ENCODE measurements at places on chromosomes 2 and 18.

GRCh38 chr2:241775223-241776177 is 1.1 kb upstream of the GAL3ST2 start:
- no peak for DNase-seq

DNA sequence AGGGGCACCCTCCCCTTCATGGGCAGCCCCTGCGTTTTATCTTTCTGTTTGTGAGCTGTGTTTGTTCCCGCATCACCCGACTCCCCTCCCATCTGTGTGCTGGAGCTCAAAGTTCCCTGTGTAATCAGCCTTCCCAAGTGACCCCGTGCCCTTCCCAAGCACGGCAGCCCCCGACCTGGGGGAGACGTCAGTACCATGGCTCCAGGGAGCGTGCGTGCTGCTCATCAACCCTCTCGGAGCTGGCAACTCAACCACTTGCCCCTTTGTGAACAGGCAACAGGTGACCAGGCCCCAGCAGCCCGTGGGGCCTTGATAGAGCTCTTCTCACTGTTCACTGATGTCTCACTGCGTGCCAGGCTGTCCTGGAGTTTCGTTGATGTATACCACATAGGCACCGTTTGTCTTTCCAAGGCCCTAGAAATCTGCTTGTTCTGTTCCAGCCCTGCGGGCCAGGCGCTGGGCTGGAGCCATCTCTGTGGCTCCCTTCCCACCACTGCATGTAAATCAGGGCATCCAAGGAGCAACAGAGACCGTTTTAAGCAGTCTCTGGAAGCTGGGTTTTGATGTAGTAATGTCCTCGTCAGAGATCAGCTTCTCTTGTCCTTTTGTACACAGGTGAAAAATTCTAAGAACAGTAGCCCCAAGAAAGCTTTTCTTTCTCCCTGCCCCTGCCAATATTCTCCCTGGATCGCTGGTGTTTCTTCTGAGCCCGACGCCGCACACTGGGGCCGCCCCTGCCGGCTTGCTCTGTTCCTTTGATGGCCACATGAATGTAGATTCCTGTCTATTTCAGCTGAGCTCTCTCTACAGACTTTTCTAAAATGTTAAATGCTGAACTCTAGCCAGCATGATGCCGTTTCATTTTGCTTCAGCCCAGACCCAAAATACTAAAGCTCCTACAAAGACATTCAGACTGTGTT is 107.0 kb upstream of the PTPRM start:
- DNase-seq = no peak

DNA sequence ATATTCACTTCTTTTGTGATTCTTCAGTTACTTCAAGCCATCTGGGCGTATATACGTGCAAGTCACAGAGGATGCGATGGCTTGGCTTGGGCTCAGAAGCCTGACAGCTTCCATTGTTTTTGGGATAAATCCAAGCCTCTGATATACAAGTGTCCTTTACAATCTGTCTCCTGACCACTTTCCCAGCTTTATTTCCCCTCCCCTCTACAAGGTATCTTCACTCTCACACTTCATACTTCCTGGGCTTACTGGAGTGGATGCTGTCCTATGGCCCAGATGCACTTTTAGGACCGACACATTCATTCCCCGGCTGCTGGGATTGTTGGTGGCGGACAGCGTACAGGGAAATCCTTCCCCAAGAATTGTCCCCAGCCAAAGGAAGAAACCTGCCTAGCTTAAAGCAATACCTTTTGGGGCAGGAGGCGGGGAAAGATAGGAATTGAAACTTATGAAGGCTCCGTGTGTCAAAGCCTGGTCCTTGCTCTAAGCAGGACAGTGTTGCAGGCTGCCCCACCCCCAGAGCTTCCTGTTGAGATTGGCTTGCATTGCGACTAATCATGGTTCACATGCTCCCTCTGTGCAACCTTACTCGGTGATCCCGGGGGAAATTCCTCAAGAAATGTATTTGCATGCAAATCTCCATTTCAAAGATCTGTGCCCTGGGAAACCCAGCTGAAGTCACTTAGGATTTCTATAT is 802.9 kb upstream of the ID2 start:
- no peak for DNase-seq

DNA sequence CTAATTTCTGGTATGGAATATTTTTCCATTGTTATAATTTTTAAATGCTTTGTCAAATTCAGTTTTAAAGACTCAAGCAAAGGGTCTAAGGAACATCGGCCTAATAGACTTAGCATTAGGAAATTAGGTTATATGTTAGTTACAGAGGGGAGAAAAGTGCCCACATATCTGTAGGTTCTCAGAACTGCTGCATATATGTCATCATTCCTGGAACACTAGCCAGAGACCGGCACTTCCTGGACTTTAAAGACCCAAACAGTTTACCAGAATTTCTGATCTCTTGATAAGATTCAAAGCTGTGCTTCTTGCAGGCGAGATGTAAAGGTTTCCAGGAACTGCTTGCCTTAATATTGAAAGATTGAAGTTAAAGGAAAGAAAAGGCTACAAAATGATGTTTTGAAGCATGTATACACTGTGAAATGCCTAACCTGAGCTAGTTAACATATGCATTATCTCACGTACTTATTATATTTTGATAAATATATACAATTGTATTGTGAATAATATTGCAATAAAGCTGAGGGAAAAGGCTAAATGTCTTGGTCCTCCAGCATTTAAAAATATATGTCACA is 993.6 kb downstream of the LRP1B start:
- DNase-seq = no peak

DNA sequence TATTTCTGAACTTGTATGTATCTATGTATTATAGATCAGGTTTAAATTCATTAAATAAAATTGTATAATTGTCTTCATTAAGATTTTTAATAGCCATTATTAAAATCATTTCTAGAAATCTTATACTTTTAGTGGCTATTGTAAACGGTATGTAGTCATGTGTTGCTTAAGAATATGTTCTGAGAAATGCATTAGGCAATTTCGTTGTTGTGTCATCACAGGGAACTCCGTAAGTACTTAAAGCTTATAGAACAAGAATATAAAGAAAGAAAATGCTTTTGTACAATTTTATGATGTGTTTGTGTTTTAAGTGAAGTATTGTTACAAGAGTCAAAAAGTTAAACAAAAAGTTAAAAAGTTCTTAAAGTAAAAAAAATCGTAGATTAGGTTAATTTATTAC is 765.8 kb downstream of the METTL4 start:
- no peak for DNase-seq

- no peak for DNase-seq
These were observed 31.7 kb upstream of the DNMT3A start for GRCh38 chr2:25373269-25373981.

DNA sequence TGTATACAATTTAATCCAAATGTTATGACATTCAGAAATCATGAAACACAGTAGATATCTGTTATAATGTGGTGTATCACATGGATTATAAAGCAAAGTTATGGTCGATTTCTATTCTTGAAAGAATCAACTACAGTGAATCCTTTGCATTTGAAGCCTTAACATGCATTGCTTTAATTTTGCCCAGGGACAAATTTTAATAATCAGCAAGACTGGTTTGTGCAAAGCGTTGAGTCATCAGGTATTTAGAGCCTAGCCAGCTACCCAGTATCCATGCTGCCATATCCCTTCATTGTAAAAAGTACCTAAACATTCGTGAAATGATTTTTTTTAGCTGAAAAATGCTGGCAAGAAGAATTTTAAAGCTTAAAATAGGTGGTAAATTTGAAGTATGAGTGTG is 8.9 kb upstream of the SPDYA start:
- no peak for DNase-seq

GRCh38 chr2:58473165-58473564 is 232.0 kb upstream of the FANCL start:
- DNase-seq = no peak

DNA sequence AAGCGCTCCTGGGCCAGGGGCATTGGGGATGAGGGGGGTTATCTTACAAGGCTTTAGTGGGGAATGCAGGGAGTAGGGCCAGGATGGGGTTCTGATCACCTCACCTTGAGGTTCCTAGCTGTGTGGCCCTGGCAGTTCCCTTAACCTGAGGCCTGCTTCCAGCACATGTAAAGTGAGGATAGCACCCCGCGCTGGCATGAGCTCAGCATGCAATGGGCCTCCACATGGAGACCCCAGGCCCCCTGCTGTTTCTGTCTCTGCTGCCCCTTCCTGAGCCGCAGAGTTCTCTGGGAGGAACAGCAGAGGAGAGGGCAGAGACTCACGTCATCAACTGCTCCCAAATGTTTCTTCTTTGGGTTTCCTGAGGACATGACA is 8.6 kb upstream of the TEX51 start:
- DNase-seq = no peak

DNA sequence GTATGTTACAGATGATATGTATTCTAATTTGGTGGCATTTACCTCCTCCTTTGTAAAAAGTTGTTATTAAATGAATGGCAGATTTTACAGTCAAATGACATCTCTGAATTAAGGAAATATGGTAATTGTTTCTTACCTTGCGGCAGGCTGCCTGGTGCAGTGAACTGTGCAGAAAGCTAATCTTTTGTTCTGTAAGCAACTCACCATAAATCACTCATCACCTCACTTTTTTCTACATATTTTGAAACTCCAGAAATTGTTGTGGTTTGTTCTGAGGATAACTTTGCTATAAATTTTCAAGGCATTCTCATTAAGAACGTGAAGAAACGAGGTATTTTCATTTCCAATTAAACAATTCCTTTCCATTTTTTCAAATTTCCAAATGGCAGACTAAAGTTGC is 52.7 kb downstream of the ST6GAL2 start:
- DNase-seq = no peak

GRCh38 chr18:24989760-24990593 is 362.0 kb downstream of the ZNF521 start:
- DNase-seq = no peak

DNA sequence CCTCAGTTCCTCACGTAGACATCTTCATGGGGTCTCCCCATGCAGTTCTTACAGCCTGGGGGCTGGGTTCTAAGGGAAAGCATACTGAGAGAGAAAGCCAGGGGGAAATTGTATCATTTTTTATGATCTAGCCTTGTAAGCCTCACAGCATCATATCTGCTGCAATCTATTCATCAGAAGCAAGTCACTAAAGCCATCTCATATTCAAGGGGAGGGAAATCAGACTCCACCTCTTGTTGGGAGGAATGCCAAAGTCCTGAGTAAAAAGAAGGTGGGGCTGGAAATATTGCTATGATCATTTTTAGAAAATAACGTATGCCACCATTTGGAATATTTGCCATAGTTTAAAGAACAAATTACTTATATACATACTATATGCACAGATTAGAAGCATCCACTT is 304.6 kb downstream of the TXNL1 start:
- no peak for DNase-seq

GRCh38 chr18:43876748-43877147 is 599.5 kb upstream of the SYT4 start:
- DNase-seq = no peak

GRCh38 chr2:60319031-60319547 is 234.4 kb downstream of the BCL11A start:
- no peak for DNase-seq

DNA sequence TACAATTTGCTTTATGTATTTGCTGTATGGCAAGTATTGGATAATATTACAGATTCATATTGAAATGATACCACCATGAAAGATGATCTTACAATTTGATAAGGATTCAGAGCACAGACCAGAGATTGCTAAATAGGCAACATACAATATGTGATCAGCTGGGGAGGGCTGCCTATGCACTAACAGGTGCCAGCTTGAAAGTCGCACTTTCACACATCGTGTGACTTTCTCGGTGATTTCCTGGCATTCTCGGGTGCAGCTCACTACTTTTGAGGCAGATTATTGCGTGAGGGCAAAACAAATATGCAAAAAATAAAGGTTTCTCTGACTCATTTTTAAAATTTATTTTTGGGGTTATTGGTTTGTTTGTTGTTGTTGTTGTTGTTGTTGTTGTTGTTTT is 36.0 kb downstream of the RBMS1 start:
- no peak for DNase-seq

- no peak for DNase-seq
These were observed 197.3 kb downstream of the ANKRD30B start for GRCh38 chr18:14945286-14945685.

- DNase-seq = peak; percentile 87
These were observed 88.1 kb downstream of the EPB41L3 start for GRCh38 chr18:5455674-5456073.

DNA sequence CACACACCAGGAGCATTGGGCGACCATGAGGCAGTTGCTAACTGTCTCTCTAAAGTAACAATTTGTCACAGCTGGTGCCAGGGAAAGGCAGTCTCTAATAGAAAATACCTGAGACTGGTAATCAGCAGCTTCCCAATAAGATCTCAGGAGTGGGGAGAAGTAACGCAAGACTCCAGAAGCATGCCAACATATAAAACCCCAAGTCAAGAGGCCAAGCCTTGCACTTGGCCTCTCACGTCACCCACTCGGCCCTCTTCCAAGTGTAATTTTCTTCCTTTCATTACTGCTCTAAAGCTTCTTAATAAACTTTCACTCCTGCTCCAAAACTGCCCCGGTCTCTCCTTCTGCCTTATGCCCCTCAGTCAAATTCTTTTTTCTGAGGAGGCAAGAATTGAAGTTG is 455.6 kb upstream of the ACVR2A start:
- DNase-seq = no peak

GRCh38 chr18:64233851-64234250 is 85.0 kb upstream of the LINC00305 start:
- no peak for DNase-seq

GRCh38 chr2:73985308-73986084 is 786 bp downstream of the TET3 start:
- no peak for DNase-seq

- no peak for DNase-seq
These were observed 76.5 kb downstream of the CDCA7 start for GRCh38 chr2:173431191-173431590.

DNA sequence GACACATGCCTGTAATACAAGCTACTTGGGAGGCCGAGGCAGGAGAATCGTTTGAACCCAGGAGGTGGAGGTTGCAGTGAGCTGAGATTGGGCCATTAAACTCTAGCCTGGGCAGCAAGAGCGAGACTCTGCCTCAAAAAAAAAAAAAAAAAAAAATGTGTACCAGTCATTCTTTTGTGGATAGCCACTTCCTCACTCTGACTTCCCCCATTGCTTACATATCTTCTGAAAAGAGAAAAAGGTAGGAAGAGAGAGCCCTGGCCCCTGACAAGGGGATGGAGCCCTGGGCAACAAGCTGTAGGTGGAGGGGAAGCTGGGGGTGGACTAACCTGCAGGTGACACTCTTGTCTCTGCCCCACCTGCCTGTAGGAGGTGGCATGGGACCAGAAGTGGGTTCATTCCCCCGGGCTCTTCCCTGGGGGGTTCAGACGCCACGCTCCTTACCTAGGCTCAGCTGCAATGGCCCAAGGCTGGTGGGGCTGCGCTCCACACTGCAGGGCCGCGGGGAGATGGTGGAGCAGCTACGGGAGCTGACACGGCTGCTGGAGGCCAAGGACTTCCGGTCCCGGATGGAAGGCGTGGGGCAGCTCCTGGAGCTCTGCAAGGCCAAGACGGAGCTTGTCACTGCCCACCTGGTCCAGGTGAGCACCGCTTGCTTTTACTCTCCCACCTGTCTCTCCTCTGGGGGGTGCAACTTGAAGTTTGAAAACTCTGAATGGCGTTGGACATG is 39.1 kb downstream of the PCARE start:
- DNase-seq = no peak

DNA sequence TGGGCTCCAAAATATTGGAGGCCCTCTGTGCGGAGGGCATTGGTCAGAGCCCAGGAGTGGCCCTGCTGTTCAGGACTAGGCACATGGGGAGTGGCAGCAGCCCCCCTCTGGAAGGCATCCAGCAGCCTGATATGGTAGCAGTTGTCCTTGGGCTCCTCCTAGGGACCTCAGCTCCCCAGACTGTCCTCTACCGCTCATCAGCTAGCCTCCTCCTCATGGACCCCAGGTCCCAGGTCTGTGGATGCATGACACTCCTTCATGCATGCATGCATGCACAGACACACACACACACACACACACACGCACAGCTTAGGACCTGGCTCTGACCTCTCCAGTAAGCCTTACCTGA is 15.4 kb upstream of the ATP6V1B1 start:
- no peak for DNase-seq
